ENCODE measurements at places on chromosomes 5 and 9.

GRCh38 chr5:82004511-82004910, 32.7 kb downstream of the ATG10 start:
- no peak for DNase-seq

DNA sequence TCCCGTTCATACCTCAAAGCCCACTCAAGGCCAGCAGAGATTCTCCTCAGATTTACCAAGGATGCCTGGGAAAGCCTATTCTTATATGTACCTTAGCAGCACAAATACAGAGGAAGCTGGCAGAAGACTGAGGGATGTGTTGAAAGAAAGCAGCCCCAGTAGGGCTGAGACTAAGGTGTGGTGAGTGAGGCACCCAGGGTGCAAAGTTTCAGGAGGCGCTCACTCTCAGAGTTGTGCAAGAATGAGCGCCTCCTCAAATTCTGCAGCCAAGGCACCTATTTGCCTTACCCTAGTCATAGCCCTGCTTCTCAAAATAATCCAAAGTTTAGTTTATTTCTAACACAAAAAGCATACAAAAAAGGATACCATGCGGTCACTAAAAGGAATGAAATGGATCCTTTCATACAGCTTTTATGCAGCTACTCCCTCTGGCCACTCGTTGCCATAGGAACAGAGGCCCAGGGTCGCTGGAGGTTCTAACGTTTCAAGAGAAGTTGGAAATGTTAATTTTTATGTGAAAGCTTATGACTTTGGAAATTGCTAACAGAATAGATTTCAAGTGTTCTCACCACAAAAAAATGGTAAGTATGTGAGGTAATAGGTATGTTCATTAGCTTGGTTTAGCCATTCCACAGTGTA, 79.7 kb upstream of the SMIM23 start:
- no peak for DNase-seq

GRCh38 chr5:132459983-132460838, 30.4 kb downstream of the IRF1 start:
- no peak for DNase-seq

DNA sequence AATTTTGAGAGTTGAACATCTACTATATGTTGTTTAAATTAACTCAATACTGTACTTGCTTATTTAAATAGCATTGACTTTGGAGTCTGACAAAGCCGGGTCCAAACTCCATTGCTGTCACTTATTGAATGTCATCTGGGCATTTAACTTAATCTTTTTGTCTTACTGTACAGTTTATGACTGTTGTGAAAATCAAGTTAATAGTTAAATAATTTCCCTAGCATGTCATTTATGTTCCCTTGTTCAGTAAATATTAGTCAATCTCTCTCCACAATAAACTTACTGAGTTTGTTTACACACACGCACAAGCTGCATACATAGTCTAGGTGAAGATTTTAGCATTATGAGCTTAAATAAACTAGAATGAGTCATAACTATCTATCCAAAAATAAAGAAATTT, 6.3 kb upstream of the UGCG start:
- DNase-seq, result no peak

- DNase-seq, result no peak
Measured at GRCh38 chr5:31585895-31586270, 53.0 kb upstream of the PDZD2 start.

- no peak for DNase-seq
Measured at GRCh38 chr9:74173284-74173683, 323.9 kb upstream of the RORB start.

DNA sequence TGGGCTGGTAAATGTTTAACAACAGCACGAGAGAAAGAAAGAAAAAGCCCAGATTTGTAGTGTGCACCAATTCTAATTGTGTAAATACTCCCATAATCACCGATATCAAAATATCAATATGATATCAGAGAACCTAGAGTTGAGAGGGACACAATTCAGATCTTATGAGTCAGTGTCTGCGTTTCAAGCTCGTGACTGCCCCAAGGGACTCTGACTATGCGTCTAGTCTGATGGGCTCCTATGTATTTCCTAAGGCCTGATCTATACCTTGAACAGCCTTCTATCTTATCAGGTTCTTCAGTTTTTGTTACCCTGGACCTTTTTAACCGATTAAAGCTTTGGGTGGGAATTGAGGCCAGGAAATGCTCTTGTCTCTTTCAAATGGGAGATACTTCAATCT, 243.0 kb upstream of the SLC24A2 start:
- DNase-seq, result no peak

DNA sequence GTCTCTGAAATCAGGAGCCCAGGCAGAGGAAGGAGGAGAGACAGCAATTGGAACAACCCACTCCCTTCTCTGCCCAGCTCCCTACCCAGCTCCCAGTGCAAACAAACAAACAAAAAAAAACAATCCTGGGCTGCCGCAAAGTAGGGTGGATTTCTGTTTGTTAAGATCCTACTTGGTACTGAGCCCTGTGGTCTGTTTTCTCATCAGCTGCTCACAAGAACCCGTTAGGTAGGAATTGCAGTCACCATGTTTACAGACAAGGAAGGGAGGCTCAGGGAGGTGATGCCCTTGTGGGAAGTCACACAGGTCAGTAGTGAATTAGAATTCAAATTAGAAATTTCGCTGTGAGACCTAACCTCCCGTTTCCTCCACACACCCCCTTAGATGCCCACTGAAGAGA, 128.8 kb upstream of the RAD23B start:
- no peak for DNase-seq

GRCh38 chr9:97993000-97993399, 9.9 kb downstream of the ANP32B start:
- DNase-seq, result no peak

DNA sequence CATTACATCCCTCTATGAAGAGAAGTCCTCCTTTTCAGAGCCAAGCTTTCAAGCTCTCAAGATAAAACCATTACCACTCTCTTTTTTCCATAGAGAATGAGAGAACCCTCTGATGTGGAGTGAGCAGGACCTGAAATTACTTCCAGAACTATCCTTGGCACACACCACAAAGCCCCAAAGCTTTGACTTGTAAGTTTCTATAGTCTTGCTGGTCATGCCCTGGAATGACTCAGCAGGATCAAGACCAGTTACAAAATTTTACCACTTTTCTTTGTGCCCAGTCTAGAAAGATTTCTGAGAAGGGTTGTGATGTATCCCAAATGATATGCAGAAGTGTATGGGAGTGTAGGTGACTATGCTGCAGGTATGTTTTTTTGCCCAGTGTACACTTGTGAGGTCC, 760.6 kb downstream of the TLE1 start:
- no peak for DNase-seq

GRCh38 chr9:126860077-126860756, at the start of gene ZBTB34:
ZBTB34 (plus strand) TSS chr9:126860639; CDS start chr9:126879400, 18,761 bp downstream.
- peak; percentile 68 for DNase-seq

- DNase-seq, result no peak
Measured at GRCh38 chr9:127970401-127971313, 10.1 kb downstream of the EEIG1 start.

DNA sequence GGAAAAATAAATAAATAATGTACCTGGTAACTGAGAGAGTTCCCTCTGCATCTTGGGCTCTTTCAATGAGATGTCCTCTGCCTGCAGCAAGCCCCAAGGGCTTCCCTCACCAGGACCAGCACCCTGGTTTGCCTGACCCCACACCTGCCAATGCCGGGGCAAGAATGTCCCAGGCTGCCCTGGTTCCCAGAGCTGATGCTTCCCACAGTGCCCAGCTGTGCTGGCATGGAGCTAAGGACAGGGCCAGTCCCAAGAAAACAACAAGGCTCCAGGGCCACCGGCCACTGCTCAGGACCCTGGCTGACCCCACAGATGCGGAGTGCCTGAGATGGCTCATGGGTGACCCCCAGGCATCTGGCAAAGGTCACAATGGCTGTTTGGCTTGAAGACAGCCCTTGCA, 123.5 kb downstream of the KCNIP1 start:
- no peak for DNase-seq

DNA sequence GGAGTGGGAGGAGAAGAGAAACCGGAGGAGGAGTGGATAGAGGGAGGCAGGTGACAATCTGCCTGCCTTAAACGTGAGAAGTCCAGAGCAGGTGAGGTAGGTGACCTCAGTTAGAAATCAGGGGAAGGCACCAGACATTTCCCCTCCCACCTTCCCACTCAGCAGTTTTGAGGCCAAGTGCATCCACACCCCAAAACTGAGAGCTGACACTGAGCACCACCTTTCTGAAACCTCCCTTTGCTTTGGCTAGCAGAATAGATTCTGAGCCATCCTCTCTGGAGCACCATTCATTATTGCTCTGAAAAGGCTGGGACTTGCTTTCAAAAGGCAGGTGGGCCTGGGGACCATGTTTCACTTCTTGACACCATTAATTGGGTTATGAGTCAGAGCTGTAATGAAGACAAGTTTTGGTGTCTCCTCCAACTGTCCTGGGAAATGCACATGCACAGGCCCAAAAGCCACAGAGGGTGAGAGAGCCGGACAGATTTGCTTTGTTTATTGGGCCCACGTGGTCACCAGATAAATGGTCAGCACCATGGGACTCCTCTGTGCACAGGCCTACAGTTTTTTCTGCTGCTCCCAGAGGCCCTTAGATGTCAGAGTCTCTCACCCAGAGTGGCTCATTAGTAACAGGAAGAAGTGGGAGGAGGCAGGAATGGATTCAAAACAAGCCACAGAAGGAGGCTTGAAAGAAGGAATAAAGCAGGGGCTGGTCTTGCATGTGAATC, 314.7 kb downstream of the TLE1 start:
- DNase-seq, result no peak

DNA sequence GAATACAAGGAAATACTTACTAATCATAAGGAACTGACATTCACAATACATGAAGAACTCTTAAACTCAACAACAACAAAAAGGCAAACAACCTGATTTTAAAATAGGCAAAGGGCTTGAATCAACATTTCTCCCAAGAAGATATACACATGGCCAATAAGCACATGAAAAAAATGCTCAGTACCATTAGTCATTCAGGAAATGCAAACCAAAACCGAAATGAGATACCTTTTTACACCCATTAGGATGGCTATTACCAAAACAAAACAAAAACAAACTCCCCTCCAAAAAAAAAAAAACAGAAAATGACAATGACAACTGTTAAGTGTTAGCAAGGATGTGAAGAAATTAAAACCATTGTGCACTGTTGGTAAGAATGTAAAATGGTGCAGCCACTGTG, 104.1 kb upstream of the ZNF462 start:
- no peak for DNase-seq
